ENCODE measurements at places on chromosomes 3 and 15. TPM values are rescaled to one million over a fixed set of nuclear protein-coding genes. Genes with fewer than 3 reads are reported as not detected.

Gene ATXN7
- total RNA-seq, result 13.4 TPM

Gene MCF2L2
- total RNA-seq, result 1.2 TPM

Gene DCLK3
- not detected for total RNA-seq

Gene ZMYND10
- total RNA-seq, result 0.32 TPM

Gene CELF6
- not detected for total RNA-seq

Gene WDR49
- 0.32 TPM for total RNA-seq

Gene HIGD2B
- not detected for total RNA-seq

Gene MYL3
- not detected for total RNA-seq

Gene GADL1
- 0.32 TPM for total RNA-seq

Gene GRK7
- total RNA-seq, result not detected

Gene CFAP100
- total RNA-seq, result not detected

Gene PAK6
- not detected for total RNA-seq

Gene PRKCI
- total RNA-seq, result 31.8 TPM

Gene C3orf62
- 1.4 TPM for total RNA-seq

Gene CCDC9B
- 28.4 TPM for total RNA-seq

Gene DPPA2
- not detected for total RNA-seq

Gene NEDD4
- 26.0 TPM for total RNA-seq

Gene ROPN1B
- not detected for total RNA-seq

Gene GOLGA8K
- total RNA-seq, result 0.30 TPM
